HCEC 1CT (cell line): ENCODE measurements at places on chromosomes 5 and 9.

- peak; percentile 22 for DNase-seq
Measured at GRCh38 chr9:75186767-75187380, 98.6 kb downstream of the OSTF1 start.

DNA sequence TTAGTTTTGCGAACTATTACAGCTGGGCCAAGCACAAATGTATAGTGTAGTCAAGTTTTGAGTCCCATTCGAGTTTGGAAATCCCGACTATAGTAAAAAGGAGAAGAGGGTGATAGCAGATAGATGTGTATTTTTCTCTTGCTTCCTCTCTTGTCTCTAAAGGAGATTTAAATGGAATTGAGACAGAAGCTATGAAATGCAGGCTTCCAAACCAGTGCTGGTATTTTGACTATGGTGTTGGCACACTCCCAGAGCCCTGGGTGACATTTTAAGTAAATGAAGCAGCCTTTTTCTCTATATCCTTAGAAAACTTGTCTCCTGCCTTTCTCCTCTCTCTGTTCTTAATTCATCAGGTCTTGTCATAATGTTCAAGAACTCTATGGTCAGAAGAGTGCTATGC is 17.7 kb upstream of the AUH start:
- no peak for DNase-seq

GRCh38 chr5:137651022-137651421 is 84.9 kb downstream of the KLHL3 start:
- no peak for DNase-seq

- no peak for DNase-seq
Measured at GRCh38 chr5:107293541-107294210, 377.1 kb downstream of the EFNA5 start.

DNA sequence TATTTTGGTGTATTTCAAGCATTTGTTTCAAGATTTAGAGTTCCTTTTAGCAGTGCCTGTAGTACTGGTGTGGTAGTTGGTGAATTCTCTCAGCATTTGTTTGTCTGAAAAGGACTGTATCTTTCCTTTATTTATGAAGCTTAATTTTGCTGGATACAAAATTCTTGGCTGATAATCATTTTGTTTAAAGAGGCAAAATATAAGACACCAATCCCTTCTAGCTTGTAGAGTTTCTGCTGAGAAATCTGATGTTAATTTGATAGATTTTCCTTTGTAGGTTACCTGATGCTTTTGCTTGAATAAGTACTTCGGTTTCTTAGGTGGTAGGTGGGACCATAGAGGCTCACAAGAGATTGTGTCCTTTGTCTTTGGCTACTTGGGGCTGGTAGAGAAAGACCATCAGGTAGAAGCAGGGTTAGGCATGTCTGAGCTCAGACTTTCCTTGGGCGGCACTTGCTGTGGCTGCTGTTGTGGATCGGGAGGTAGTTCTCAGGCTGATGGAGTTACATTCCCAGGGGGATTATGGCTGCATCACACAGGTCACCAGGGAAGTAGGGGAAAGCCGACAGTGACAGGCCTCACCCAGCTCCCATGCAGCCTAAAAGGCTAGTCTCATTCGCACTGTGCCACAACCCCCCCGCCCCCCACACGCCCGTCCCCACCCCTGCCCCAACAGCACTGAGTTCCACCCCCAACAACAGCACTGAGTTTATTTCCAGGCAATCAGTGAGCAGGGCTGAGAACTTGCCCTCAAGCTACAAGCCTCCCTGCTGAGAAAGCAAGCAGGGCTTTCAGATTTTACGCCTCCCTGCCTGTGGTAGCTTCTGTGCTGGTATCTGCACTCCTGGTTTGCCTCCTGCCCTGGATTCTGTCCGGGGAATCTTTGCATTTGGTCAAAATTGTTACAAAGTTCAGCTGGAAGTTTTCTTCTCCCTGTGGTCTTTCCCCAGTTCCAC is 127.1 kb upstream of the GLRA1 start:
- no peak for DNase-seq

GRCh38 chr5:99706160-99706559 is 777.4 kb upstream of the CHD1 start:
- DNase-seq = no peak

GRCh38 chr5:149549461-149550267 is 1.6 kb downstream of the CSNK1A1 start:
- DNase-seq = peak; percentile 37

GRCh38 chr5:172586125-172587060 is 54.7 kb upstream of the NEURL1B start:
- DNase-seq = no peak

GRCh38 chr5:11293523-11293922 is 532.5 kb upstream of the DAP start:
- no peak for DNase-seq

- no peak for DNase-seq
Measured at GRCh38 chr5:54220230-54221040, 89.9 kb downstream of the ARL15 start.

- no peak for DNase-seq
Measured at GRCh38 chr5:179749857-179750508, 17.4 kb downstream of the MAML1 start.

GRCh38 chr5:108739376-108739775 is 8.3 kb upstream of the FER start:
- no peak for DNase-seq

DNA sequence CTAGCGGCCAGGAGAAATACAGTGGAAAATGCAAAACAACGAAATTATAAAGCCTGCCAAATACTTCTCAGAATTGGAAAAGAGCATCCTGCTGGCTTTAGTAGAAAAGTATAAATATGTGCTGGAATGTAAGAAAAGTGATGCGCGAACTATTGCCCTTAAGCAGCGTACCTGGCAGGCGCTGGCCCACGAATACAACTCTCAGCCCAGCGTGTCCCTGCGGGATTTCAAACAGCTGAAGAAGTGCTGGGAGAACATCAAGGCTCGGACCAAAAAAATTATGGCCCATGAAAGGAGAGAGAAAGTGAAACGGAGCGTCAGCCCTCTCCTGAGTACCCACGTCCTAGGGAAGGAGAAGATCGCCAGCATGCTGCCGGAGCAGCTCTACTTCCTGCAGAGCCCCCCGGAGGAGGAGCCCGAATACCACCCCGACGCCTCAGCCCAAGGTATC is 15.0 kb downstream of the MSANTD3 start:
- no peak for DNase-seq

DNA sequence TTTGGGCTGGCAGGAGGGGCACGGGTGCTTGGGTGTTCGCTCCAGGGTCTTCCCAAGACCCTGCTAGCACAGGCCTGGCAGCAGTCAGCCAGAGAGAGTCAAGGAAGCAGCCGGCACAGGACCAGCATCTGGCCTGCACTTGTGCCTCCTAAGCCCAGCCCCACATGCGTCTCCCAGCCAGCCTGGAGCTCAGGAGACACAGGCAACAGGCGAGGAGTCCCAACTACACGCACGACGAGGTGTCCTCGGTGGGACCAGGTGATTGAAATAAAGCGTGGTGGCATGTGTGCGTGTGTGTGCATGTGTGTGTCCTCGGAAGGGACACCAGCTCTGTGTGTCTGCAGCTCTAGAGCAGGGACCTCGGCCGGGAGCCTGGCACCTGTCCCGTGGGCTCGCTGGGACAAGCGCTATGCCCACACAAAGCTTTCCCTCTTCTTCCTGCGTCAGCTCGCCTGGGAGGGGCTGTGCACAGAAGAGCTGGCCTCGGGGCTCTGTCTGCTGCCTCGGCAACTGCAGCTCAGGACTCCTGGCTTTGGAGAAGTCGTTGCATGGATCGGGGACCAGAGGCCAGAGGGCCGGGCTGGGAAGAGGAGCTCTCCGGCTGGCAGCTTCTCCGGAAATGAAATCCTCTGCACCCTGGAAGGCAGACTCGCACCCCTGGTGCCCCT is 14.7 kb upstream of the SLC9A3 start:
- no peak for DNase-seq

DNA sequence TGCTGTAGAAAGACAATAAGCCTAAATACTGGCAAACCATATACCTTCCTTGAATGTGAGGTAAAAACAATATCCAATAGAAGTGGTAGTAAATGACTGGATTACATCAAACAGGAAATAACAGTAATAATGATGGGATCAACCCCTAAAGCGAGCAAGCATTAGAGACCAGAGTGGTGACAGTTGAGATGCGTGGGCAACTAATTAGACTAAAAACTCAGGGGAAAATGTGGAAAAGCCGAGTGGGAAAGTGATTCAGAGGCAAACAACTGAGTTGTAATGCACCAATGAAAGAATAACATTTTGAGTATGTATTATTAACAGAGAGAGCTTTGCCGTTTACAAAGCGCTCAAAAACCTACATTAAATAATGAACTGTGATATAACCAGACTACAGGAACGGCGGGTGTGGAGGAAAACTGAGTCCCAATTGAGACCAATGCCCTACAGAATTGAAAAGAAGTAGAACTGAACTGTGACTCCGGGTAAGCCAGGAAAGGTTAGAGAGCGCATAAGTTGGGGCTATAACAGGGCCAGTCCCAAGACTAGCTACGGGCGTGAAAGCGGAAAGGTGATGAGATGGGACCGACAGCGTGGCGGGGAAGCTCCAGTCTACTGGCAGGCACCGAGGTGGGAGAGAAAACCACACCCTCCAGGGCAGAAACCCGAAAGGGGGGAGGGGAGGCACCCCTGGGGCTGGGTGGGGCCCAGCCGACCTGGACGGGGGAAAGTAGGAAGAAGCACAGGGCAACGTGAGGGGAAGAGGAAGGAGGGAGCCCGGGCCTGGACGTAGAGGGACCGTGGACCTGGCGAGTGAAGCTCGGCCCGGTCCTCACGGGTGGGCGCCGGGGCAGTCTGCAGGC is 592 bp downstream of the UBAP2 start:
- DNase-seq = peak; percentile 23

DNA sequence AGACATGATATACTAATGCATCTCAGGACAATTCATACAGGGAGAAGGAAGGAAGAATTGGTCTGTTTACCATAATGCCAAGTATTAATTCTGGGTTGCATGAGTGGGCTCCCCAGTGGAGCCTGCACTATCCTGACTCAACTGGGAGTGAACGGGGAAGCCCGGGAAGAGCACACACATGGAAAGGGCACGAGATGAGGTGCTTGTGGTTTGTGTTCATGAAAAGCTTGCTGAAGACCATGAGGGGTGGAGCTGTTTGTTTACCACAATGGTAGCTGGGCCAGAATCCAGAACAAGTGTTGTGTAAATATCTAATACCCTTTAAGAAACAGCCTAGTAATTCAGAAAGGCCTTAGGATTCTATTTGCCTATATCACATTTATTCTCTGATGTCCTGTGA is 44.6 kb downstream of the POC5 start:
- DNase-seq = peak; percentile 51

DNA sequence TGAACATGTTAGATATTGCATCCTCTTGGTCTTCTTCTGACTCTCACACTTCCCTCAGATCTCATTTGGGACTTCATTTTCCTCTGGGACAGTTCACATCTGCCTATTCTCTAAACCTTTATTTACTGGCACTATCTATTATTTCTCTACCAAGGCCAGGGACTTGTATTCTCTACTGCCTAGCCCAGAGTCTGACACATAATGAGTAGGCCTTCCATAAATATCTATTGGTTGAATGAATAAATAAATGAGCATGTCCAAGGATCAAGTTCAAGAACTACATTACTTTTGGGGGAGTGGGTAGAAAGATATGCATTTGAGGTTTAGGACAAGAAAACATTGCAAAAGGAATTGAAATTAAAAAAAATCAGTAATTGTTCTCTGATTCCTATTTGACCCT is 250.3 kb downstream of the TRIM32 start:
- no peak for DNase-seq

GRCh38 chr9:69283003-69283402 is 42.0 kb upstream of the ENTREP1 start:
- no peak for DNase-seq

DNA sequence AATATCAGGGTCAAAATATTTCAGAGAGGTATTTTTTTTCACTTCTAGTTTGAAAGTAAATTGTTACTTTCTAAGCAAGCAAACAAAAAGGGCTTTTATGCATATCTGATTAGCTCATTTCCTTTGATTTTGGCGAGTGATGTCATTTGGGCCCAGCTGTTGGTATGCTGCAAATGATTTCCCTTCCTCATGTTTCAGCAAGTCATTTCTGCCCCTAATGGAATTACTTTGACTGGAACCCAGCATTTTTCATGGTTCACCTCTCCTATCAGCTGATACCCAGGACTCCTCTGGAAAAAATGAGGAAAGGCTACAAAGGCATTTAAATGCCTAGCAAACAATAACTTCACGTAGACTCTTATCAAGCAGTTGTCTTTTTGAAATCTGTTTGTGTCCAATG is 500.6 kb downstream of the EBF1 start:
- DNase-seq = peak; percentile 4

- DNase-seq = no peak
Measured at GRCh38 chr5:146016764-146017484, 80.5 kb downstream of the SH3RF2 start.

- DNase-seq = no peak
Measured at GRCh38 chr5:60852317-60852716, 8.2 kb upstream of the ELOVL7 start.

DNA sequence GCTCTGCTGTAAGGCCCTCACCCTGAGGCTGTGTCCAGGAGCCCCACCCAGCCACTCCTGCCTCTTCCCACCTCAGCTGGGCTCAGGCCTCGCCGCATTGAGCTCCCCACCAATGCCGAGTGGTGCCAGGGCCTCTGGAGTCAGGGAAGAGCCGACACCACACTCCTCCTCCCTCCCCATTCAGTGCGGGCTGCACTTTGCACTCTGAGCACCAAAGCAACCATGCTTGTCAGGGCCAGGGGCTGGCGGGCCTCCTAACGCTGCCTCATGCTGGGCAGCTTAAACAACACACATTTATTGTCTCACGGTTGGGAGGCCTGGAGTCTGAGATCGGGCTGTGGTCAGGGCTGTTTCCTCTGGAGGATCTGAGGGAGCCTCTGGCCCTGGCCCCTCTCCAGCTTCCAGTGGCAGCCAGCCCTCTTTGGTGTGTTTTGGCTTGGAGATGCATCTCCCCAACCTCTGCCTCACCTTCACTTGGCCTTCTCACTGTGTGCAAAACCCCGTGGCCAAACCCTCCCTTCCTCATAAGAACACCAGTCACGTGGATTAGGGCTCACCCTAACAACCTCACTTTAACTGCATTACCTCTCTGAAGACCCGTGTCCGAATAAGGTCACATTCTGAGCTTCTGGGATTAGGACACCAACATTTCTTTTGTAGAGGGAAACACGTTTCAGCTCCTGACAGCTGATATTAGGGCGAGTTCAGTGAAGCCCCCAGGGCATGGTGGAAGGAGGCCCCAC is 157.8 kb downstream of the MED10 start:
- DNase-seq = no peak

DNA sequence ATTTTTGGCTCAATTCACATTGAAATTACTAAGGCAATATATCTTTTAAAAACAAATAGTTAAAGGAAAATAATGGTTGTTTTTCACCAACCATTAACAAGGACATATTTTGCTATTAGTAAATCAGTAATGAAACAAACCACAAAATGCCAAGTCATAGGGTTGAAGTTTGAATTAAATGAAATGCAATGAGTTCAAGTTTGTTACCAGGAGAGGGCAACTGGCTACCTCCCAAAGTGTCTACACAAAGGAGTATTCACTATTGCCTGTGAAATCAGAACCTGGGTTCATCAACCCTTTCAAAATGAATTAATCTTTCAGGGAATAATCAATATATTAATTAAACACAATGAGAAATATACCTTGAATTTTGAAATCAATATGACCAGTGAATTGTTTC is 138.4 kb upstream of the DMRTA1 start:
- DNase-seq = peak; percentile 45

GRCh38 chr5:5738797-5739489 is 316.5 kb downstream of the ICE1 start:
- no peak for DNase-seq
